Activated CD4-positive, alpha-beta T cell treated with anti-CD3 and anti-CD28 coated beads for 4 hours (primary cell): ENCODE measurements at places on chromosomes 2 and 18.

- no peak for DNase-seq
These were observed at the start of gene KLHL14 for GRCh38 chr18:32772581-32773381. TSS of gene KLHL14 (minus strand) at chr18:32773023. CDS start at chr18:32770591, 2,432 bp downstream.

DNA sequence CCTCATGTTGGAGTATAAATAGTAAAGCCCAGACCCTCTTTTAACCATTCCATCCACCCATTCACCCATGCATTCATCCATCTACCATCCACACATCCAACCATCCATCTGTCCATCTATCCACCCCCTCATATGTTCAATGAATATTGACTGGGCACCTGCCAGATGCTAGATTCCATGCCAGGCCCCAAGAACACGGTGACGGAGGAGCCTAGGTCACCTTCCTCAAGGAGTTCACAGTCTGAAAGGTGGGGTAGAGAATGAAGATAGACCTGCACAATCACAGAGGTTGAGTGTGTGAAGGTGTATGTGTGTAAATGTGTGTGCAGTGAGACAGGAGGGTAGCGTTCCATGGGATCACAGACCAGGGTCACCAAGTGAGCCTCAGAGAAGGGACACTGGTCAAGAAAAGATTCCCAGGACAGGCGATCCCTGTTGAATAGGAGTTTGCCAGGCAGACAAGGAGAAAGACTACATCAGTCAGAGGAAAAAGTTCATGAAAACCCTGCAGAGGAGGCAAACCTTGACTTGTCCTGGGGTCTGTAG lies 287.2 kb downstream of the CYP26B1 start:
- no peak for DNase-seq

DNA sequence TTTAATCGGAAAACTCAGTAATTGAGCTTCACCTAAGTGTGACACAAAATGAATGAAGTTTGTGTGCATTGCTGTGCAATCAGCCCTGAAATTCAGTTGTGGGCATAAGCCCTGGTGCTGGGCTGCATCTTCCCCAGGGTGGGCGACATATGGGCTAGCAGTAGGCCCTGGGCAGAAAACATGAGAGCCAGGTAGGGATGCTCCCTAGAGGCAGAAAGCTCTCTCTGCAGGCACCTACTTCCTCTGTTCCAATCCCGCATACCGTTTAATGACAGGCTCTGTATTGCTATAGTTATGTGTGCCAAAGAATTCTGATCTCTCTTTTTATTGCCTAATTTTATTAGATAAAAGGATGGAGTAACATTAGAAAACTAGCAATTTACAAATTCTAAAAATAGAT lies 456.7 kb downstream of the NRXN1 start:
- no peak for DNase-seq

DNA sequence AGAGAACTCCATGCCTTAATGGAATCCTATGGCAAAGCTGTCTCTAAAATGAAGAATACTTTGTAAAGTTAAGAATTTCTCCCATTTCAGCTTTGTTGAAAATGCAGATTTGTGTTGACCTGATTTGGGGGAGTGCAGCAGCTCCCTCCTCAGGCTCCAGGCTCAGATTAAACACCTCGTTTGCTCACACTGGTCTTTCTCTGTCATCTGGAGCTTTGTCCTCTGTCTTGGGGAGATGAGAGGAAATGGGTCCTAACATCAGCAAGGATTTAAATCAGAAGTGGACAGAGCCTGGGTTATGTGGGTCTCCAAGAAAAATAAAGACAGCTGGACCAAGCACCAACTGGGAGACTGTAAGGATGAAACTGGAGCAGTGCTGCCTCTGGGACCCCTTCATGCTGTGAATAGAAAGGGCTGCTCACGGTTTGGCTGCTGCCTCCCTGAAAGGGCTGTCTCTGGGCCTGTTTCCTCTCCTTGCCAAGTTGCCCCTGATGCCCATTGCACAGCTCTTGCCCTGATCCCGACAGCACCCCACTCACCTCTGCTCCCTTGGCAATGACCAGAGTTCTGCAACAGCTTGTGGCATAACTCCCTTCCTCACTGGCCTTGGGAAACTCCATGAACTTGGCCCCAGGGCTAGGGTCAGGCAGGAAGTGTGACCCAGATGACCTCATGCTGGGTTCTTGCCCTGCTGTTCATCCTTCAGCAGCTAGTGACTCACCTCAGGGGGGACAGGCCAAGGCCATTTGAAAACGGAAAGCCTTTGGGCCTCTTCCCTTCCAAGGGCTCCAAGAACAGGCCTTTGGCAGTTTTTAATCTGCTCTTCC lies 197.2 kb downstream of the CYP26B1 start:
- no peak for DNase-seq

- no peak for DNase-seq
These were observed 52.1 kb upstream of the FAHD2A start for GRCh38 chr2:95350368-95350767.

GRCh38 chr18:78643004-78643403 lies 336.6 kb upstream of the SALL3 start:
- DNase-seq: no peak

- no peak for DNase-seq
These were observed 180.1 kb downstream of the RDH14 start for GRCh38 chr2:18380321-18380720.

- no peak for DNase-seq
These were observed 821.2 kb upstream of the ID2 start for GRCh38 chr2:7860693-7861092.

- DNase-seq: no peak
These were observed 9.7 kb upstream of the WNT10A start for GRCh38 chr2:218870984-218871344.

GRCh38 chr2:16167870-16168426 lies 227.6 kb downstream of the MYCN start:
- no peak for DNase-seq

GRCh38 chr18:33470216-33470615 lies 29.7 kb upstream of the CCDC178 start:
- DNase-seq: no peak

DNA sequence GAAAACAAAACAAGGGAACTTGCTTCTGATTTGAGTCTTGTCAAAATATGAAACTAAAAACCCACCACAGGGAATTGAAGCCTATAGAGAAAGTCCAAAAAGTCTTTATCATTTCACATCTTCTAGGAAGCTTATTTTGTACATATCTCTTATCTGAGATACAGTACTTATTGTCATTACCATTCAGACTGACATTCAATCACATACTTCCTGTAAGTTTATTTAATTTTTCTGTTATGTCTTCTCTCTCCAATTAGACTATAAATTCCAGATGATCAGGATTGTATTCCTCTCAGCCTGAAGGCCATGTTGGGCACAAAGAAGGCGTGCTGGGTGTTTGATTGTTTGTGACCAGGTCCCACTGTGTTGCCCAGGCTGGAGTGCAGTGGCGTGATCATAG lies 59.2 kb downstream of the METTL4 start:
- DNase-seq: no peak

DNA sequence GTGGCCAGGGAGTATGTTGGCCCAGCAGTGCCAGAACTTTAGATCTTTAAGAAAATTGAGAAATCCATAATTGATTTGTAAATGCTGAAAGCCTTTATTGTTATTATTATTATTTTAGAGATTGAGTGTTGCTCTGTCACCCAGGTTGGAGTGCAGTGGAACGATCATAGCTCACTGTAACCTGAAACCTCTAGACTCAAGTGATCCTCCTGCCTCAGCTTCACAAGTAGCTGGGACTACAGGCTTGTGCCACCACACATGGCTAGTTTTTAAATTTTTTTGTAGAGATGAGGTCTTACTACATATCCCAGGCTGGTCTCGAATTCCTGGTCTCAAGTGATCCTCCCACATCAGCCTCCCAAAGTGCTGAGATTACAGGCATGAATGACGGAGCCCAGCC lies 143.2 kb upstream of the CCDC68 start:
- DNase-seq: no peak

GRCh38 chr2:163808406-163808805 lies 72.6 kb upstream of the FIGN start:
- DNase-seq: no peak

GRCh38 chr18:39675906-39676305 lies 2110.3 kb upstream of the CELF4 start:
- no peak for DNase-seq

DNA sequence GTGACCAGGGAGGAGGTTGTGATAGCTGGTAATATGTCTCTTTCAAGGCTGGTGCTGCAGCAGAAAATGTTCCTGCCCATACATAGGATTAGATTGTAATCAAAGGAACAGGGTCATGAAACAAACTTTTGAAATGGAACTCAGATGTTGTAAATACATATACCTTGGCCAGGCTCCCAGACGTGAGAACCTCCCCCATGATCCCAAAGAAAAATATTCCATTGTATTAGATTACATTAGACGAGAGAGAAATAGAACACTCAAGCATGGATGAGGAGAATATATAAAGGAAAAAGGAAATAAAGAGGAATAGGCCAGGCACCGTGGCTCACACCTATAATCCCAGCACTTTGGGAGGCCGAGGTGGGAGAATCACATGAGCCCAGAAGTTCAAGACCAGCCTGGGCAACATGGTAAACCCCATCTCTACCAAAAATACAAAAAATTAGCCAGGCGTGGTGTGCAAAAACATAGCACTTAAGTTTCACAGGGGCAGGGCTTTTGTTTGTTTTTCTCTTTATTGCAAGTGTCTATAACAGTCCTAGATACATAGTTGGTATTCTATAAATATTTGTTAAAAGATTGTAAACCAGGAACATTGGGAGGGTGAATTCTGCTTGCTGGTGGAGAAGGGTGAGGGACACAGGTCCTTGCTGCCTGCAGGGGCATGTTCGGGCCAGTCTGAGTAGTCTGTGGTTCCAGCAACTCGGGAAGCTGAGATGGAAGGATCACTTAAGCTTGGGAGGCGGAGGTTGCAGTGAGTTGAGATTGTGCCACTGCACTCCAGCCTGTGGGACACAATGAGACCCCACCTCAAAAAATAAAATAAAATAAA lies 52.8 kb downstream of the RPL37A start:
- DNase-seq: no peak

DNA sequence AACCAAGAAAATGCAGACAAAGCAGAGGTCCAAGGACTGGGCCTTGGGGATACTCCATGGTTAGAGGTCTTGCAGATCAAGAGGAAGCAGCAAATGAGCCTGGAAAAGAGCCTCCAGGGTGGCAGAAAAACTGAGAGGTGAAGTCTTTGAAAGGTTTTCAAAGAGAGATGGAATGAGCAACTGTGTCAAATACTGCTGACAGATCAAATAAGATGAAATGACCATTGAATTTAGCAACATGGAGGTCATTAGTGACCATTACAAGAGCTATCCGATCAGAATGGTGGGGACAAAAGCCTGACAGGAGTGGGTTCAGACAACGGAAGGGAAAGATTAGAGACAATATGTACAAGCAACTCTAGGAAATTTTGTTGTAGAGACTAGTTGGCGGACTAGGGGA lies 1.5 kb downstream of the CLHC1 start:
- DNase-seq: no peak

DNA sequence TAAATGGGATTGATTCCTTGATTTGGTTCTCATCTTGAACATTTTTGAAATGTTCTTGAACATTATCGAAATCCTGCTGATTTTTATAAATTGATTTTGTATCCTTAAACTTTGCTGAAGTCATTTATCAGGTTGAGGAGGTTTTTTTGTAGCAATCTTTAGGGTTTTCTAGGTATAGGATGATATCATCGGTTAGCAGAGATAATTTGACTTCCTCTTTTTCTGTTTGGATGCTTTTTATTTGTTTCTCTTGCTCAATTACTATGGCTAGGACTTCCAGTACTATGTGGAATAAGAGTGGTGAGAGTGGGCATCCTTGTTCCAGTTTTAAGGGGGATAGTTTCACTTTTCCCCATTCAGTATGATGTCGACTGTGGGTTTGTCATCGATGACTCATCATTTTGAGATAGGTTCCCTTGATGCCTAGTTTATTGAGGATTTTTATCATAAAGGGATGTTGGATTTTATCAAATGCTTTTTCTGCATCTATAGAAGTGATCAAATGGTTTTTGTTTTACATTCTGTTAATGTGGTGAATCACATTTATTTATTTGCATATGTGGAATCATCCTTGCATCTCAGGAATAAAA lies 201.5 kb upstream of the ZSWIM2 start:
- no peak for DNase-seq

DNA sequence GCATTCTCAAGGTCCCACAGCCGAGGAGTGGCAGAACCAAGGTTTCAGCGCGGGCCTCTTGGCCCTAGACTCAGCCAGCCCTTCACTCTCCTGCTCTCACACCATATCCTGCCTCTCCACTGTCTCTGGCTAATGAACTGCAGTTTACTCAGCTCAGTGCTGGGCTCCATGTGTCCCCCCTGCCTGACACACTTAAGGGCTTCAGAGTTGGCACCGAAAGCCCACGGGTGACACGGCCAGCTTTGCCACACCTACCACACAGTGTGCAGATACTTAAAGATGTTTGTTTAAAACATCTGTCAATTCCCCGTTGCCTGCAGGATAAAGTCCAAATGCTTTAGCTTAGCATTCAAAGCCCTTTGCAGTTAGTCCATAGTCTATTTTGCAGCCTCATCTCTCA lies 241.2 kb downstream of the SEPTIN10 start:
- no peak for DNase-seq

GRCh38 chr18:22469926-22470247 lies 52.2 kb upstream of the CTAGE1 start:
- no peak for DNase-seq

DNA sequence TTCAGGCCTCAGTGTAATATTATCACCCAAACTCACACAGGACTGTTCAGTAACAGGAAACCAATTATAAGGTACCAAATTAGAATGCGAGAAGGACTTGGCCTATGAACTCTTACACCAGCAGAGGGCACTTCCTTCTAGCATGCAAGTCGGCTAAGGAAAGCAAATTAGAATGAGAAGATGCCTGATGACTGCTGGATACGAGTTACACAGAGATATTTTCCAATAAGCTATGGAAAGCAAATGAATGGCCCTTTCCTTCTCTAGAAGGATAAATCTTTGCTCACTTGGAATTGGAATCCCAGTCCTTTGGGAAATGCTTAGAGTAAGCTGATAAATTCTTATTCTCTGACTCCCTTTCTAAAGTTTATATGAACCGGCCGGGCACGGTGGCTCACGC lies 109.8 kb downstream of the AP1S3 start:
- peak; percentile 10 for DNase-seq

- no peak for DNase-seq
These were observed 42.7 kb upstream of the TAF1B start for GRCh38 chr2:9800639-9800974.

DNA sequence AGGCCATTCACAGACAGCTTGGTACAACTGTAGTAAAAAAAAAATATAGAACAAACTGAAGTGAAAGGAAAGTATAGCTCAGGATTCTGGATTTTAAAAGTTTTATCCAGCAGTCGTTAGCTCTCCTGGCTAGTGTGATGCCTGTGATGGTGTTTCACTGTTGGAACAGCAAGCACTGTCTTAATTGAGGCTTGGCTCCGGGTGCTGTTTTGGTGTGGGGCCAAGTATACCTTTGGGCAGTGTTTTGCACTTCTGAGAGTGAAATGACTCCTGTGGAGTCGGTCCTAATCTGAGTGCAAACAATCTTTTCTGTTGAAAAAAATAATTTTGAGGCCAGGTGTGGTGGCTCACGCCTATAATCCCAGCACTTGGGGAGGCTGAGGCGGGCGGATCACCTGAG lies 28.7 kb upstream of the RAB1A start:
- no peak for DNase-seq
